SJCRH30 (cell line): ENCODE measurements at places on chromosomes 5 and 9. TPM values are rescaled to one million over a fixed set of nuclear protein-coding genes. Genes with fewer than 3 reads are reported as not detected.

- no peak overlapping the region for H3K27ac ChIP-seq
- no peaks in the 10 kb centered on the region for H3K4me1 ChIP-seq
- H3K4me3 ChIP-seq = no peak overlapping the region
- DNase-seq = no peak
- no peaks in the 10 kb centered on the region for H3K36me3 ChIP-seq
- no peaks in the 10 kb centered on the region for H3K27me3 ChIP-seq
Observed at GRCh38 chr9:91143642-91144041, 218.1 kb downstream of the AUH start.

- H3K27ac ChIP-seq = no peak overlapping the region
- no peak for DNase-seq
- H3K27me3 ChIP-seq = no peaks in the 10 kb centered on the region; the same call in 1 of the 2 replicates
- no peaks in the 10 kb centered on the region for H3K4me1 ChIP-seq
- no peaks in the 10 kb centered on the region for H3K36me3 ChIP-seq
Observed at GRCh38 chr5:141003031-141003430, 36.8 kb downstream of the PCDHAC2 start.

DNA sequence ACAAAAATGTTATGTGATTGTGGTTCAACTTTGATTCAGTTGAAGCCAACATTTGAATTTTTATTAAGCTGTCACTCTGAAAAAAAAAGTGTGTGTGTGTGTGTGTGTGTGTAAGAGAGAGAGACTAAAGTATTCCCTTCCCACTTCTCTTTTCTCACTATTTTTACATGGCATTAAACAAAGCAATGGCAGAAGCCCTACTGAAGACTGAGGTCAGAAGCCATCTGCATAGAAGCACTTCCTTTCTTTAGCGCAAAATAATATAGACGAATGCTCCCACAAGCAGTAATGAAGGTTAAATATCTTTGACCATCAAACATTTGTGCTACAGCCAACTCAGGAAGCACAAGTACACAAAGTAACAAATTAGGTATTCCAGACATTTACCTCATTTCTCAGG is 540.5 kb downstream of the KCTD16 start:
- H3K36me3 ChIP-seq = no peaks in the 10 kb centered on the region
- no peaks in the 10 kb centered on the region for H3K4me1 ChIP-seq
- H3K27ac ChIP-seq = no peak overlapping the region
- H3K4me3 ChIP-seq = no peak overlapping the region
- no peak for DNase-seq
- H3K27me3 ChIP-seq = no peaks in the 10 kb centered on the region

DNA sequence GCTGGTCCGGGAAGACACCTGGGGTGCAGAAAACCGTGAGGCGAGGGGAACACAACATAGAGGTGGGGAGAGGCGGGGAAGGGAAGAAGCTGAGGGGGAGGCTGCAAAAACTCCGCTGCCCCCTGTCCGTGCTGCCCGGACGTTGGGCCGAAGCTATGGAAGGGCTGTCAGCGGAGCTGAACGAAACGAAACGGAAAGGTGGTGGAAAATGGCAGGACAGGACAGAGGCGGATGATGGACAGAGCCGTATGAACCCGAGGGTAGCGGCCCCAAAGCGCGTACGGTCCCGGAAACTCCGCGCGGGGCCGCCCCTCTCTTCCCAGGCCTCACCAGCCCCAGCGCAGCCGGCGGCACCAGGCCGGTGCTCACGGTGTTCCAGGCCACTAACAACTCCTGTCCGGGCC is 272 bp downstream of the ANAPC2 start:
- H3K36me3 ChIP-seq = peaks cover 10% of the 10 kb centered on the region; the same call in 1 of the 2 replicates
- H3K27me3 ChIP-seq = no peaks in the 10 kb centered on the region
- H3K27ac ChIP-seq = peak overlapping the region; percentile 50
- H3K4me3 ChIP-seq = peak overlapping the region; percentile 94
- DNase-seq = no peak

DNA sequence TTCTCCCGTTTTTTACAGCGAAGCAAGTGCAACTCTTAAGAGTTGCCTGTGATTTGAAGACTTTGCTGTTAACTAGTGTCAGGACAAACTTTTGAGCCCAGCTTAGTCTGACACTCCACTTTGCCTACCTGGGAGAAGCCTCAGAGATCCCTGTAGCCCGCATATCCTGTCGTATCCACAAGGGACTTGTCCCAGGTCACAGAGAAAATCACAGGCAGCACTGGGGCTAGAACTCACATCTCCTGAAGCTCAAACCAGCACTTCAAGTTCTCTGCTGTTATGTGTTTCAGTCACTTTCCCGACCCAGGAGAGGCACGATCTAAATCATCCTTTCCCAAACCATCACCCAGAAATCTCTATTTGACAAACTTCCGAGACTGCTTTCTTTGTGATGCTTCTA is 584.5 kb downstream of the ACTL7B start:
- H3K36me3 ChIP-seq = no peaks in the 10 kb centered on the region
- H3K4me3 ChIP-seq = no peak overlapping the region
- peak; percentile 4 for DNase-seq
- no peaks in the 10 kb centered on the region for H3K27me3 ChIP-seq
- H3K4me1 ChIP-seq = peaks cover 45% of the 10 kb centered on the region

DNA sequence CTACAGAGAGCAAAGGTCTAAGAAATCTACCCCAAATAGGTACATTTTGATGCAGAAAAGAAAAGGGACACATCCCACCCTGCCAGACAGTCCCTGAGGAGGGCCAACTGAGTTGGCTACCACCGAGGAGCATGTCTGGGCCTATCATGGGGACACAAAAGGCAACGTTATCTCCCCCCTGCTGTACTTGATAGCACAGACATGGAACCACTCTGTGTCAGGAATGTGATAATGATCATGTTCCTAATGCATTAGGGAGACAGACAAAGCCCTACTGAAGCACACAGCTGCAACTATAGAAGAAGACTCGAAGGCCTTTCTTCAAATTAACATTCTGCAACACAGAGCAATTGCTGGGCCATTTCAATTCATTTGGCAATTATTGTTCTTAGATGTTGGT is 84.5 kb downstream of the ENC1 start:
- H3K4me3 ChIP-seq = no peak overlapping the region
- H3K27ac ChIP-seq = no peak overlapping the region
- no peaks in the 10 kb centered on the region for H3K36me3 ChIP-seq
- DNase-seq = no peak
- no peaks in the 10 kb centered on the region for H3K27me3 ChIP-seq

- H3K4me1 ChIP-seq = no peaks in the 10 kb centered on the region
- DNase-seq = no peak
- no peak overlapping the region for H3K27ac ChIP-seq
- H3K27me3 ChIP-seq = no peaks in the 10 kb centered on the region
- no peaks in the 10 kb centered on the region for H3K36me3 ChIP-seq
Observed at GRCh38 chr9:79312686-79313421, 258.9 kb upstream of the TLE4 start.

Gene CCL27
- 0.76 TPM in 1 of 2 replicates, not detected in the other for total RNA-seq

Gene FAXDC2
- total RNA-seq = 2.6 and 4.2 TPM in 2 replicates

Gene LRRC26
- 0.24 and 0.53 TPM in 2 replicates for total RNA-seq

Gene PCDHA9
- total RNA-seq = 0.02 TPM in 1 of 2 replicates, not detected in the other
